ENCODE measurements at places on chromosomes 16 and 17. TPM values are rescaled to one million over a fixed set of nuclear protein-coding genes. Genes with fewer than 3 reads are reported as not detected.

DNA sequence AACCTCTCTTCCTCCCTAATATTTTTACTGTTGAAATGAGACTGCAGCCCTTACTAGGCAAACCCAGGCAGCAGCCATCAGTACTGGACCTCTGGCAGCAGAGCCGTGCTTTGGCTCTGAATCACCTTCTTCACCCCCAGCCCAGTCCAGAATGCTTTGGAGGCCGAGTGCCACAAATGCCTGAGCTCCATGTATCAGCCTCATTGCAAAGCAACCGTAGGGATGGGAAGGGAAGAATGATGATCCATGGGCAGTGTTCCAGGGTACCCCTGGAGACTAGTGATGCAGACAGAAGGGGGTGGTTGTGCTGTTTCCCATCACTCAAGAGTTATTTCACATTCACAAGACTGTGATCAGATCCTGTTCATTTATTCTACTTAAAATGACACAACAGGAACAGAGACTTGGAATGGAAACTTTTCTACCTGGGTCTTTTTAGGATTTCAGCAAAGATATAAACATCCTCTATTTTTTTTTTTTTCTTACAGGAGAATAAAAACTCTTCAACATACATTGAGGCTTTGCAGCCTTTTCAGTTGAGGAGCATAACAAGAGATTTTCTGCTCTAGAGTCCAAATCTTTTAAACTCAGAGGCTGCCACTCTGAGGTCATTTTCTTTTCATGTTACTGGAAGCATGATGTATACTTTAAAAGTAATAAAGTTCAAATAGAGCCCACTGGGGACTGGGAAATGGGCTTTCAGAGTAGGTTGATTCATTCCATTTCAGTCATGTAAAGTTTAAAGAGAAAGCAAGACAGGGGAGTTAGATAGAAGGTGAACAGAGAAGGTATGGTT, 138.3 kb downstream of the KCNJ2 start:
- no peak for DNase-seq

DNA sequence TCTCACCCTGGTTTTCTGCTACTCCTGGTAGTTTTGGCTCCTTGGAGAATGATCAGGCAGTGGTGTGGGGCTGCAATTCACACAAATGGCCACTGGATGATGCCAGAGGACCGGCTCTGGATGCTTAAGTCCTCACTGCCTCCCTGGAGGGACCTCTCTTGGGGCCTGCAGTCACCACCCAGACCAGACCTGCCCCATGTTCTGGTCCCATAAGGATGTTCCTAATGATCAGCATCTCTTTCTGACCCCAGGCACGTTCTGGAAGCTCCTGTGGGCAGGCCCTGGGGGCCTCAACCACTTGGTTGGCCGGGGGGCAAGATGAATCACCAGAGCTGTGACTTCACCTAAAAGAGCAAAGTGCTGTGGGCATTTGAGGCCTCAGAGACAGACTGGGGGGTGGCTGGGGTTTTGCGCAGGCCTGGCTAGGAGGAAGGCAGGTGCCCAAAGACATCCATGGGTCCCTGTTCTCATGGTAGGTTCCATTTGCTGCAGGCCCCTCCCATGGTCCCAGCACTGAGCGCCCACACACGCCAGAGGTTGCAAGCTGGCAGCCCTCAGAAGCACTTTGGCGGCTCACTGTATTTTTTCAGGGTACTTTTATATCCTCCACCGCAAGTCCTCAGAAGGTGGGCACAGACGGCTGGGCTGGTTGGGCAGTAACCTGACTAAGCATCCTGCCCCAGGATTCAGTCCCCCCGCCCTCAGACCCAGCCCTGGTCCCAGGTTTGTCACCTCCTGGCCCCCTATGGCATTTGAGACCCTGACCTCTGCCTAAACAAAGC, 53.2 kb downstream of the NT5M start:
- peak; percentile 47 for DNase-seq

- no peak for DNase-seq
These were observed 10.9 kb upstream of the C16orf54 start for GRCh38 chr16:29756654-29757053.

- DNase-seq: no peak
These were observed 19.1 kb upstream of the KPNB1 start for GRCh38 chr17:47630614-47631013.

- no peak for DNase-seq
These were observed 3.3 kb downstream of the ZNF652 start for GRCh38 chr17:49358641-49359247.

- no peak for DNase-seq
These were observed 8.7 kb downstream of the CYBC1 start for GRCh38 chr17:82441691-82442487.

DNA sequence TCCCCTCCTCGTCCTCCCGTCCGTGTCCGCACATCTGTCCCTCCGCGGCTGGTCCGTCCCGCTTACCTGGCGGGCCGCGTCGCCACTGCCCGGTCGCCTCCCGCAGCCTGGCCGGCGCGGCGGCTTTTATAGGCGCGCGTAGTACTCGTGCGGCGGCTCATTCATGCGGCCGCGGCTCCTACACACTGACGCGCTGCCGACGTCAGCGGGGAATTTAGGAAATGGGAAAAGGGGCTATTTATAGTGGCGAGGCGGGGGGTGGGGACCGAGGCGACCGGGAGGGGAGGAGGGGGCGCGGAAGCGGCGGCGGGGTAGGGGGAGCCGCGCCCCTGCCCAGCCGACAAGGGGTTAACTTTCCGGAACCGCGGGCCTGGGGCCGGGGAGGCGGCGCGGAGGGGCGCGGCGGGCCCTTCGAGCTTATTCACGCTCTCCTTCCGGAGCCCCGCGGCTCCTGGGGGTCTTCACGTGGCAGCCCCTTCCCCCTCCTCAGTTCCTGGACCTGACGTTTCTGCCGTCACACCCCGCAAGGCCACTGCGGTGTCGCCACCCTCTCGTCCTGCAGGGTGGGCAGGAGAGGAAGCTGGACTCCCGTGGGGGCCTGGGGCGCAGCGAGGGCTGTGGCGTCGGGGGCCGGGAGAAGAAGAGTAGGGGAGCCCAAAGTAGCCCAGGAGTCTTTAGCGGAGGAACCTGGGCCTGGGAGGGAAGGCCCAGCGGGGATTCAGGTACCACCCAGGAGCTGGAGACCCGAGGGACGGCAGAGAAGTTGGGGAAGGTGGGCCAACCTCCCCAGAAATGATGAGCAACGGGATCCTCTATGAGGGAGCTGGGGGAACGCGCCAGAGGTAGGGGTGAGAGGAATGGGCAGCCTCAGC, 3.6 kb upstream of the HIC1 start:
- no peak for DNase-seq

DNA sequence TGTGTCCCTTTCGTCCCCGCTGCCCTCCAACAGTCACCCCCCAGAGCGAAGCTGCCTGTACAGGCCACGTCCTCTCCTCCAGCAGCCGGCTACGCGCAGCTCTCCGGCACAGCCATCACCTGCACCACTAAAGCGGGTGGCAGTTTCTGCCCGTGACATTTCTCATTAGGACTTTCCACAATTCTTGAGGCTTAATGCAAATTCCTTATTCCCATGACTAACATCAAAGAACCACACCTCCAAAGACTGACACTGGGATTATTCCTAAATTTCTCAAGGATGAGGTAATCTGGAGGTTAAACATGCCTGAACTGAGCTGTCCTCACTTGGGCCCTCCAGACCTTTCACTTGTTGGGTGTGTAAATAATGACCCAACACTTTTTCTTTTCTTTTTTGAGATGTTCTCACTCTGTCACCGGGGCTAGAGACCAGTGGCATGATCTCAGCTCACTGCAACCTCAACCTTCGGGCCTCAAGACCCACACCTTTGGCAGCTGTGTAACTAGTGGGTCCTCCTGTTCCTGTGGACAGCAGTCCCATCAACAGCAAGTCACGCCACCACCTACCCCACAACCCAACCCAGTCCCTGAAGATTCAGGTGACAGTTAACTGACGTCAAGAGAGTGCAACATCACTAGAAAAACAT, 11.7 kb downstream of the ANKRD11 start:
- DNase-seq: peak; percentile 91

DNA sequence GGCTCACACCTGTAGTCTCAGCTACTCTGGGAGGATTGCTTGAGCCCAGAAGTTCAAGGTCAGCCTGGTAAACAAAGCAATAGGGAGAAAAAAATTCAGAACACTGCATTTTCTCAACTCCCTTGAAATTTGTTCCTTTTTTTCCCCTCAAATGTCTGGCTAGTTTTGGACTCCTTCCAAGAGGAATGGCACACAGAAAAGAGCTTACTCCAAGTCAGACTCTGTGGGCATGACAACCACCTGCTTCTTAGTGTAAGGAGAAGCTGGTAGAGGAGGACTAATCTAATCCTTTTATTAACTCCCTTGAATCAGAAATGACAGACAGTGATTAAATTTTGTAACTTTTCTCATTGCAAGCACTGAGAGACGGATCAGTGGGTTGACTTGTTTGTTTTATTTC, 27.9 kb upstream of the HYDIN start:
- no peak for DNase-seq

- DNase-seq: no peak
These were observed 1.6 kb downstream of the CHCT1 start for GRCh38 chr17:60423865-60424264.

DNA sequence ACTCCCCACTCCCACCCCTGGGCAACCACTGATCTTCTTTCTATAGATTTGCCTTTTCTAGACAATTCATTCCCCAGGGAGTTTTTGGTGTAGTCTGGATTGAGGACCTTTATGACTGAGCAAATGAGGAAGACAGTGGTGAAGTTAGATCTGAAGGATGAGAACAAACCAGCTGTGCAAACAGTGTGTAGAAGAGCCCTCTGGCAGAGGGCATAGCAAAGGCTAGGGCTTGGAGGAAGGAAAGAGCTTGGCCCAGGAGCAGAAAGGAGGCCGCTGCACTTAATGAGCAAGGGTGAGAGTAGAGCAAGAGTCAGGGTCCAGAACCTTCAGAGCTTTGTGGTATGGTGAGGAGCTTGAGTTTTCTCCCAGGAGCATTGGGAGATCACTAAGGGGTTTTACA, 352.7 kb downstream of the CA10 start:
- DNase-seq: no peak

DNA sequence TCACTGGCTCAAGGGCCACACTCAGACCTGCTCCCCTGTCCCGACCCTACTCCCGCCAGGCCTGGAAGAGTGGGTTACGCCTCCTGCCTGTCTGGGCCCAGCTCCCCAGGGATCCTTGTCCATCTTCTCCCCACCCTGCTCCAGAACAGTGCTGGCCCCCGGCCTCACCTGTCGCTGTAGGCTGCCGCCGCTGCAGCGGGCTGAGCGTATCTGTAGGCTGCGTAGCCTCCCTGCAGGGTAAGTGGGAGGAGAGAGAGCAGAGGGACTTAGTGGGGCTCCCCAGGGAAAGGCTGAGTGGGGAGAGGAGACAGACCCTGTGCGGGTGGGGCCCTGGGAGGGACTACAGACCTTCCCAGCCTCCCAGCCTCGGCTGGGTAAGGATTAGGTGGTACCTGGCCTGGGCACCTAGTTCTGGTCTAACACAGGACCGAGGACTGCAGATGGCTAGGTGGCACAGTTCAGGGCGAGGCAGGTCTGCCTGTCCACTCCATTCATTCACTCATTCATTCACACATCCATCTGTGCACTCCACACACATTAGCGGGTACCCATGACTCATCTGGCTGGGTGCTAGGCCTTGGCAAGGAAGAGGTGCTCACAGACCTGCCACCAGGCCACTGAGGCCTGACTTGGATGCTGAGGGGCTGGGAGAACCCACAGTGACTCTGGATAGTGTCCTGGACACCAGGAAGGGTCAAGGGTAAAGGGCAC, 20.9 kb downstream of the ENGASE start:
- no peak for DNase-seq

DNA sequence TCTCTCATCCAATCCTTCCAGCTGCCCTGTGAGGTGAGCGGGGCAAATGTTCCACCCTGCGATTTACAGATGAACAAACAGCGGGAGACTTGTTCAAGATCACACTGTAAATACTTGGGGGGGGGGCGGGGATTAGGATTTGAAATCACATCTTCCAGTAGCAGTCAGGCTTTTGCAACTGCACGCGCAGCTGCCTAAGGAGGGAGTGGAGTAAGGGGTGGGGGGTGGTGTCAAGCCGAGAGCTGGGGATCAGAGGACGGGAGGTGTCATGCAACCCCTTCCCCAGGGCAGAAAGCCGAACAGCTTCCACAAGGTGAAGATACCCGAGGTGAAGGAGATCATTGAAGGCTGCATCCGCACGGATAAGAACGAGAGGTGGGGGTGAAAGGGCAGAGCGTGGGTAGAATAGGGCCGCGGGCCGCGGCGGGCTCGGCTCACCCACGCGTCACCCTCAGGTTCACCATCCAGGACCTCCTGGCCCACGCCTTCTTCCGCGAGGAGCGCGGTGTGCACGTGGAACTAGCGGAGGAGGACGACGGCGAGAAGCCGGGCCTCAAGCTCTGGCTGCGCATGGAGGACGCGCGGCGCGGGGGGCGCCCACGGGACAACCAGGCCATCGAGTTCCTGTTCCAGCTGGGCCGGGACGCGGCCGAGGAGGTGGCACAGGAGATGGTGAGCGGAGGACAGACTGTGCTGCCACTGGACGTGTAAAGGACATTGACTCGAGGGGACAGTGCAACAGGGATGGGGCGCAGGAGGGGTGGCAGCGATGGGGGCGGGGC, 4.6 kb downstream of the WNK4 start:
- no peak for DNase-seq

DNA sequence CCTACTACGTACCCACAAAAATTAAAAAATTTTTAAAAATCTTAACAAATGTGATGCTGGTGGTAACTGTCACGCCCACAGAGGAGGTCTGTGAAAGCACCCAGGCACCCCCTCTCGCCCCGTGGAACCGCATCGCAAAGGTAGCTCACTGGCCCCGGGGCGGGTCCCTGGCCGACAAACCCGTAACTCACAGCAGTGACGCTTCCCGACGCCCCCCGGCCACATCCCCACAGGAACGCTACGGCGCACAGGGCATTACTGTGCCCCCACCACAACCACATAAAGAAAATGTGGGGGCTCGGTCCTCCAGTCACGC, 366 bp downstream of the ANKS3 start:
- no peak for DNase-seq

- no peak for DNase-seq
These were observed 20.0 kb upstream of the HERPUD1 start for GRCh38 chr16:56911771-56912571.

- no peak for DNase-seq
These were observed 85.4 kb downstream of the N4BP1 start for GRCh38 chr16:48524348-48525200.

GRCh38 chr16:29112755-29113347, 128.0 kb downstream of the LAT start:
- DNase-seq: no peak

DNA sequence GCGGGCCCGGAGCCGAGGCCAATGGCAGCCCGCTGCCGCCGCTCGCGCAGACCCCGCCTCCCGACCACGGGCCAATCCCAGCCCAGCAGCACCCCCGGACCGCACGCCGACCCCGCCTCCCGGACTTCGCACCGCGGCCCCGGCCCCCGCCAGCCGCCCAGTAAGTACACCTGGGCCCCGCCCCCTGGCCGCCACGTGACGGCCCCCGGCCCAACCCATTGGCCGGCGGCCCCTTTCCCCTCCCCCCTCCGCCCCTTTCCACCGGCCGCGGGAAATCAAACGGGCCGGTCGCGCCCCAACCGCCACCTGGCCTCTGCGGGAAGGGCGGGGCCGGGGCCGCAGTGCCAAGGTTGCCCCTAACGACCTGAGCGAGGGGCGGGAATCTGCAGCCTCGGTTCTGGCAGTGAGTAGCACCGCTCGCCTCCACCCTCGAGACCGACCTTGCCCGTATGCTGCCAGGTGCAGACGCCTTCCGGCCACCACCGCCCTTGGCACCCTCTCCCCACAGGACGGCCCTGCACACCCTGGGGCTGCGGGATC, at the start of gene YBX2:
Gene YBX2, minus strand, starts transcription at position 26 of the 540 bp plus-strand sequence. CDS start 139 bp downstream, outside the sequence.
- DNase-seq: no peak

ADGRG3 gene
- not detected for total RNA-seq

C17orf78 gene
- not detected for total RNA-seq

KRTAP2-2 gene
- total RNA-seq: not detected

HOXB1 gene
- not detected for total RNA-seq

SPECC1 gene
- total RNA-seq: 49.0 TPM

ZG16 gene
- total RNA-seq: not detected

AGRP gene
- not detected for total RNA-seq

STH gene
- not detected for total RNA-seq

AATF gene
- 57.3 TPM for total RNA-seq
